NCI-H2029 (cell line): ENCODE measurements at places on chromosomes 2 and 18.

DNA sequence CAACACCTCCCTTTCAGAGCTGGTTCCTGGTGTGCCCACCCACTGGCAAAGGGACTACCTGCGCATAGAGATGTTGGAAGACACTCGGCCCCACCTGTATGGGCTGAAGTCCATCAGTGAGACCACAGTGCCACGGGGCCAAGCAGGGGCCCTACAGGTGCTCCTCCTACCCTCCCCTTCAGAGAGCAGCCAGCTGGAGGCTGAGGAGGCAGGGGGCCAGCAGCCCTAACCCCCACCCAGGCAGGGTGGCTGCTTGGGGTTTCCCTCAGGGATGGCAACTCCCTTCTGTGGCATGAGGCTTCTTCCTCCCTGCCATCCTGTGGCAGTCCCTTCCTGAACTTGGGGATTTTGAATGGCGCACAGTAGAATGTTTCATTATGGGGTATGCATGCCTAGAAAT is 125.3 kb downstream of the NCK2 start:
- no peak for DNase-seq

DNA sequence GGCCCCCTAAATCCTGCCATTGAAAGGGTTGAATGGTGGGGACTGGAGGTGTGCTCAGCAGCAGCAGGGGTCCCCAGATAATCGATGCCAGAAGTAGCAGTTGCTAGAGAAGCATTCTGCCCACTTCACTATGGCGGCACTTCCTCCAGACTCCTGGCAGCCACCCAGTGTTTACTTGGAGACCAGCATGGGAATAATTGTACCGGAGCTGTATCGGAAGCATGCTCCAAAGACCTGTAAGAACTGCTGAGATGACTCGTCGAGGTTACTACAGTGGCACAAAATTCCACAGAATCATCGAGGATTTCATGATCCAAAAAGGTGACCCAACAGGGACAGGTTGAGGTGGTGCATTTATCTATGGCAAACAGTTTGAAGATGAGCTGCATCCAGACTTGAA is 11.0 kb upstream of the GAREM2 start:
- DNase-seq: no peak

- DNase-seq: peak; percentile 35
Observed at GRCh38 chr2:104849618-104850141, 4.2 kb upstream of the POU3F3 start.

DNA sequence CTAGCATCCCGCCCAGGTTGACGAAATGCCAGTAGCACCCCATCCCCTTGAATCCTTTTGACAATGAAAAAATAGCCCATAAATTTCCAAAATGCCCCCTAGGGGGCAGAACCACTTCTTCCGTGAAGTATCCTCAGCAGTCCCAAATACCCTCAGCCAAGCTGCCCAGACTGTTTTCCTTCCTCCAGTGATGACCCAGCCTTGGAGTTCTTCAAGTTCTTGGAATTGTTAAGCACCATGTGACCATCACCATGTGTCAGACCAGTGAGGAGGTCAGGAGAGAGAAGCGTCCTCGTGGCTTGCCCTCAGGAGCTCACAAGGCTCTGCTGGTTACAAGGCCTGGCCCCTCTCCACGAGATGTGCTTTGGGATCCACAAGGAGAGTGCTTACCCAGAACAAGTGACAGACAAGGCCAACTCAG is 1.4 kb upstream of the SLC23A3 start:
- no peak for DNase-seq

DNA sequence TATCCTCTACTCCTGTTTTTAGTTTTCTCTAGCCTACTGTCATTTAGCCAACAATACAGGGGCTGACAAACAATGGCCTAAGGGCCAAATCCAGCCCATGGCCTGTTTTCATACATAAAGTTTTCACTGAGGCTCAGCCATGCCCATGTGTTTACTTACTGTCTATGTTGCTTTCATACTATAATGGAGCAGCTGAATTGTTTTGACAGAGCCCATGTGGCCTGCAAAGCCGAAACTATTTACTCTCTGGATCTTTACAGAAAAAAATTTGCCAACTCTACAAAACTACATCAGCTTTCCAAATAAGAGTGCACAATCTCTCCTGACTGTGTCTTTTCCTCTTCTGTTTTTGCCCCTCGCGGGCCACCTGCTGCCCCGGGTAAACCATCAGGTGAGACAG is 24.0 kb downstream of the LGALSL start:
- DNase-seq: no peak

DNA sequence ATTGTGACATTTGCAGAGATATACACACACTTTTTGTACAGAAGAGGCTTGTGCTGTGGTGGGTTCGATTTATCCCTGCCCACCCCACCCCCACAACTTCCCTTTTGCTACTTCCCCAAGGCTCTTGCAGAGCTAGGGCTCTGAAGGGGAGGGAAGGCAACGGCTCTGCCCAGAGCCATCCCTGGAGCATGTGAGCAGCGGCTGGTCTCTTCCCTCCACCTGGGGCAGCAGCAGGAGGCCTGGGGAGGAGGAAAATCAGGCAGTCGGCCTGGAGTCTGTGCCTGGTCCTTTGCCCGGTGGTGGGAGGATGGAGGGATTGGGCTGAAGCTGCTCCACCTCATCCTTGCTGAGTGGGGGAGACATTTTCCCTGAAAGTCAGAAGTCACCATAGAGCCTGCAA is 40.0 kb downstream of the STEAP3 start:
- DNase-seq: no peak

- no peak for DNase-seq
Observed at GRCh38 chr2:205210494-205210893, 471.8 kb upstream of the NRP2 start.

DNA sequence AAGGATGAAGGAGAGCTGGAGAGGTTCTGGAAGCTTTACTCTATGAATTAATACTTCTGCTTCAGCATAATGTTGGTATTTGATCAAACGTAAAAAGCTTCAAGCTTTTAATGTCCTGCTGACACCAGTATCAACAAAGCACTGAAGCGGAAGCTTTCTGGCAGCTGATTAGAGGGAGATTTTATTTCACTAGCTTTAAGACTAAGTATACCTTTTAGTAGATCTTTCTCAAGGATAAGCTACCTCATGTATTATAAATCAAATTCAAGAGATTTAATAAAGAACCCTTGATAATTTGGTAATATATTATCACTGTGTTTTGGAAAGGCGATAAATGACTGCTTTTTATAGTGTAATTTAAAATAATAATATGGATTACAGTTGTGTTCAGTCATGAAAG is 128.0 kb upstream of the CD302 start:
- peak; percentile 18 for DNase-seq

- no peak for DNase-seq
Observed at GRCh38 chr2:120679526-120679925, 56.1 kb upstream of the GLI2 start.

DNA sequence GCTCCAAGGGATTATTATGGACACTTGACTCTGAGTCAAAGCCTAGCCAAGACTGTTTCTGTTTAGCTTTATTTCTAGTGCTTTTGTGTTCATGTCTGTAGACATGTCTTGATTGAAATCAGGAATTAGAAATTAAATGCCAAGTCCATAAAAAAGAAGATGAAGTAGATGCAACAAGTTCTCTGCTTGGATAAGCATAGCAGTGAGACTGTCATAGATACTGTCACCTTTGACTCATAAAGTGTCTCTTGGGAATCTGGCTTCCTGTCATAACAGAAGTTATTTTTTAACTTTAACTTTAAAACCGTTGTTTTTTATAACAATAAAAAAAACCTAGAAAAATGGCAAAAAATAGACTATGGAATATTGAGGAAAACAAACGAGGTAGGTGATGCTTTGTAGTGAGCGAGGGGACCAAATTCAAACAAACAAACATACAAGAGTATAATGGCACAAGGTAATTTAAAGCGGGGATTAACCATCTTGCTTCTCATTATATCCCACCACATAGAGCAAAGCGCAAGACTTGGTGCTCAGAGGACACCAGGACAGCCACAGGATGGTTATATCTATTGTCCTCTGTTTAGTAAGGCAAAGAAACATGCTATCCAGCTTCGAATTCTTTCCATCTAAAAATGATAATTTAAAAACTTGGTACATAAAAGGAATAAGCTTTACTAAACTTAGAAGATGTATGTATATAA is 64.6 kb downstream of the CD226 start:
- no peak for DNase-seq

DNA sequence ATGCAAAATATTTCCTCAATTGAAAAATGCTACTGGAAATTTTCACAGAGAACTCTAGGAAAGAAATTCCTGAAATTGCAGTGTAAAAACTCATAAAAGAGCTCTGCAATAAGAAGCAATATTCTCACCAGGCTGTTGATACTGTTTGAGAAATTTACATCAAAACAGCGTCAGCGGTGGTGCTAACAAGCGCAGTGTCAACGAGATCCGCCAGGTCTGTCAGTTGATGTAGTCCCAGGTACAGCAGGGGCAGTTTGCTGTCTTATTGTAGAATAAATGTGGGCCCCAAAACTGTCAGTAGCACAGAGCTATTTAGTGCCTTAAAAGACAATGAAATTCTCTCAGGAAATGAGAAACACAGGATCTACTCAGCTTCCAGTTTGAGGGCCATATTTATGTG is 611.2 kb downstream of the ARHGAP15 start:
- DNase-seq: no peak

DNA sequence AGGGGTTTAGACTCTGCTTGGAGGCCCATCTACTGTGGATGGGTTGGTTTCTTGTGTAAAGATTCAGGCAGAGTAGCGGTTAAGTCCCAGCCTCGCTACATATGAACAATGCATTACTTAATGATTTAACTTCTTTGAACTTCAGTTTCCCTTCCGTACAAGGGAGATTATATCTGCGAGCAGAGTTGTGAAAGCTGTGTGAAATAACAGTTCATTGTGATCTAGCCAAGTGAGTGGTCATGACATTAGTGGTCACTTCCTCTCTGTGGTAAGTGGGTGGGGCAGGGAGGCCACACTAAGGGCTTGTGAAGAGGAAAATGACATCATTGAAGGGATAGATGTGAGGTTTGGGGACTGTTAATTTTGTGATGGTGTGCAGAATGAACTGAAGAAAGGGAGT is 14.1 kb upstream of the MEX3C start:
- no peak for DNase-seq

DNA sequence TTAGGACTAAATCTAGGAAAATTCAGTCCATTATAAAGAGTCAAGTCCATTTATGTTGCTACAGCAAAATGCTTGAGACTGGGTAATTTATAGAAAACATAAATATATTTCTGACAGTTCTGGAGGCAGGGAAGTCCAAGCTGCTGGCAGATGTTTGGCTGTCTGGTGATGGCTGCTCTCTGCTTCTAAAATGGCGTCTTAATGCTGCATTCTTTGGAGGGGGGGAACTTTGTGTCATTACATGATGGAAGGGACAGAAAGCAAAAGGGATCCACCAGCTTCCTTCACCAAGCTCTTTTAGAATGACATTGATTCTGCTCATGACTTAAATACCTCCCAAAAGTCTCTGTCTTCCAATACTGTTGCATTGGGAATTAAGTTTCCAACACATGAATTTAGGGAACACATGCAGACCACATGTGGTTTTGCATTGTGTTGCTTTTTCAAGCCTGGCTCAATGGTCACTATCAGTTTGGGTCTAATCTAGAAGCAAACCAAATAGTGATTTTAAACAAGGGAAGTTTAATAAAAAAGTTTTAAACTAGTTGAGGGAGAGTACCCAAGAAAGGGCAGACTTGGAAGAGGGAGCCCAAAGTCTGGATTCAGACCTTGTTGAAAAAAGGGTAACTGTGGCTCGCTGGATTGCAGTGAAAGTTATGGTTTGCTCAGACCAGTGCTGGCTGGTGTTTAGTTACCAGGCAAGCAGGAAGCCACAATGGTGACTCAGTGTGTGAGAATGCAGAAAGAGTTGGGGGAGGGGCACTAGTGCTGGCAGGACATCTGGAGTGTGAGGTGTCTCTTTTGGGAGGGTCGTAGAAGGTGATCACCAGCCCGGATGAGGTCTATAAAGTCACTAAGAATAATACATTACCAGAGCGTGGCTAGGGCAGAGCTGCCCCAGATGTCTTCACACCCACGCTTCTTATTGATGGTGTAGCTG is 30.8 kb downstream of the C18orf54 start:
- no peak for DNase-seq

GRCh38 chr2:12202313-12203075 is 456.1 kb downstream of the LPIN1 start:
- no peak for DNase-seq

- no peak for DNase-seq
Observed at GRCh38 chr2:18771212-18771611, 181.8 kb upstream of the NT5C1B start.
